ENCODE measurements at places on chromosomes 5 and 9. TPM values are rescaled to one million over a fixed set of nuclear protein-coding genes. Genes with fewer than 3 reads are reported as not detected.

- no peak for DNase-seq
- no peaks in the 10 kb centered on the region for H3K36me3 ChIP-seq
- no peak overlapping the region for H3K4me3 ChIP-seq
These were observed 463.0 kb downstream of the AGTPBP1 start for GRCh38 chr9:85278769-85279168.

DNA sequence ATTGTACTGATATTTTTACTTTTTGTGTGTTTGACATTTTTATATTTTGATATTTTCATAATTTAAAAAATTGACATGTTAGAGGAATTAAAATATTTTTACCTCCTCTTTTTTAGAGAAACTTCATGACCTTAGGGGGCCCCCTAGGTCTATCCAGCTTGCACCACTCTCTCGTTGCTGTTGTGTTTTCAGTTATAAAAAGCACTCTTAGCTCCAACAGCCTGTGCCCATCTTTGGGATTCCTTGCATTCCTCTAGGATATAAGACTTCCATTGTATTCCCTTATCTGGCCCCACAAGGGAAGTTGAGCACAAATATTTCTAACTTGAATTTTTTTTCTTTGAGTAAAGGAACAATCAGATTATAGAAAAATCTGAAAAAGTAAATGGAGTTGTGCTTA is 245.3 kb downstream of the SH3GL2 start:
- H3K4me3 ChIP-seq: no peak overlapping the region
- H3K4me1 ChIP-seq: peaks cover 20% of the 10 kb centered on the region
- H3K27me3 ChIP-seq: no peaks in the 10 kb centered on the region
- no peak for DNase-seq

- peaks cover 40% of the 10 kb centered on the region for H3K4me1 ChIP-seq
- H3K4me3 ChIP-seq: no peak overlapping the region
- H3K27me3 ChIP-seq: peaks cover 8% of the 10 kb centered on the region
These were observed 231.5 kb downstream of the ZNF608 start for GRCh38 chr5:124514956-124515355.

GRCh38 chr5:56601641-56602071 is 213.7 kb upstream of the MAP3K1 start:
- peaks cover 37% of the 10 kb centered on the region for H3K4me1 ChIP-seq
- no peaks in the 10 kb centered on the region for H3K27me3 ChIP-seq
- DNase-seq: no peak
- no peaks in the 10 kb centered on the region for H3K36me3 ChIP-seq
- no peak overlapping the region for H3K4me3 ChIP-seq
- H3K27ac ChIP-seq: no peak overlapping the region

GRCh38 chr5:172802112-172802511 is 31.1 kb upstream of the DUSP1 start:
- H3K27me3 ChIP-seq: no peaks in the 10 kb centered on the region
- no peak overlapping the region for H3K27ac ChIP-seq
- peaks cover 57% of the 10 kb centered on the region for H3K4me1 ChIP-seq
- DNase-seq: no peak
- H3K4me3 ChIP-seq: no peak overlapping the region

GRCh38 chr5:67290655-67291054 is 94.1 kb upstream of the CD180 start:
- no peaks in the 10 kb centered on the region for H3K27me3 ChIP-seq
- peaks cover 51% of the 10 kb centered on the region for H3K4me1 ChIP-seq
- DNase-seq: no peak

DNA sequence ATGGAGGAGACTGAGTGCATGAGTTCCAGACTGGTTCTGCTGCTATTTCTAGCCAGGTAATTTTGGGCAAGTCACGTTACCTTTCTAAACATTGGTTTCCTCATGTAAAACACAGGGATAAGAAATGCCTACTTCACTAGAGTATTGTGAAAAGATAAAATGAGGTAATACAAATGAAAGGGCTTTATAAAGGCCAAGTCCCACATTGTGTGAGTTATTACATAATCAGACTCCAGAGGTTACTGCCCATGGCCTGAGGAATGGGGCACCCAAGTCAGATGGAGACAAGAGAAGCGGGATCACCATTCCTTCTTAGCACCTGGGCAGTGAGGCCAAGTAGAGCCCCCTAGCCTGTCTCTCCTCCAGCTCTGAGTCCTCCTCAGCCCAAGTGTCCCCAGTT is 7.5 kb downstream of the HBEGF start:
- no peak overlapping the region for H3K27ac ChIP-seq
- no peak for DNase-seq
- H3K4me3 ChIP-seq: no peak overlapping the region
- peaks cover 6% of the 10 kb centered on the region for H3K36me3 ChIP-seq
- H3K4me1 ChIP-seq: peaks cover 23% of the 10 kb centered on the region

DNA sequence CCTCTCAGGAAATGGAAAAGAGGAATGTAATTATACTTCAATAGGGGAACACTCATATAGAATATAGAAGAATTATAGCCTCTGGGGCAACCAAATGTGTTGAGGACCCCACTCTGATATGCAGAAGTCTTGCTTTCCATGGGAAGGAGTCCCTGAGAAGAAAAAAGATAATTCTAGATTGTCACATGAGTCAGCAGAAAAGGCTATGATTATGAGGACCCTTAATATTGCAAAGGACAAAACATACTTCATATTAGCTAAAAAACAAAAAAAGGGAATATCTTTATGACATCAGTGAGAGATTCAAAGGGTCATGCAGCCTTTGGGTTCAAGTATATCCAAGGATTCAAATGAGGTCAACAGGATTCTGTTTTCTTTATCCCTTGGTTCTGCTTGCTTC is 119.5 kb downstream of the PIK3R1 start:
- no peak overlapping the region for H3K4me3 ChIP-seq
- no peaks in the 10 kb centered on the region for H3K36me3 ChIP-seq
- H3K27ac ChIP-seq: no peak overlapping the region
- H3K4me1 ChIP-seq: peaks cover 20% of the 10 kb centered on the region

DNA sequence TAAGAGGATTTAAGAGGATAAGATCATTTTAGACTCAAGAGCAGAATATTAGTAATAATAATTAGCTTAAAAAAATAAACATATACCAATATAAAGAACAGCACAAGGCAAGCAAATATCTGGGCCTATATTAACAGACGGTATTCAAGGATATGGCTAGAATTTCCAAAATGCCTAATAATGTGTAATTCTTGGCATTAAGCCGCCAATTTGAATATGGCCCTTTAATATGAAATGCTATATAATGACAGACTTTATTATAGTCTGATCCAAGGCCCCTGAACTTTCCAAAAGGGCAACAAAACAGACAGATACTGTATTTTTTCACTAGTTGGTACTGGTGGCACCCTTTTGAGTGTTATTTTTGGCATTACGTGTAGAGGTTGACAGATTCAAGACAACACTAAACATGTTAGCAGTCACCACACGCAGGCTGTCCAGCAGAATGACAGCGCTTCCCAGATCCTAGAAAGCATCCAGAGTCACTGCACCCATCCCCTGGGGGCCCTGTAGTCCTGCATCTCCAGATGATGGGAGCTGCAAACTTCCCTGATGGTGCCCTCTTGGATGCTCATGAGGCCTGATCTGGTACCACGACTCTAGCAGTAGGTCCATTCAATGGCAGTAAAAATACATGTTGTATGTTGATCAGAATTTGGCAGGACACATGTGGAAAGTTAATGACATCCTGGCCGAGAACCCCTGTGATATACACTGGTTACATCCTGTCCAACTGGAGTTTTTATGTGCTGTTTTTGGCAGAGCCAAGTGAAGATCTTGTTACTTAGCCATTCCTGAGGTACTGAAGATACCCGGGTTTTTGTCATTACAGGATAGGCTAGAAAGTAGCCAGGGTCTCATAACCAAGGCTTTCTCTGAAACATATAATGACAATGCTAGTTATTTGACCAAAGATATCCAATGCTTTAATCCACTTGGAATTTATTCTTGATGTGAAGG is 1.7 kb upstream of the ABL1 start:
- H3K27me3 ChIP-seq: no peaks in the 10 kb centered on the region
- peaks cover 5% of the 10 kb centered on the region for H3K36me3 ChIP-seq
- H3K27ac ChIP-seq: peak overlapping the region; percentile 91
- DNase-seq: no peak

DNA sequence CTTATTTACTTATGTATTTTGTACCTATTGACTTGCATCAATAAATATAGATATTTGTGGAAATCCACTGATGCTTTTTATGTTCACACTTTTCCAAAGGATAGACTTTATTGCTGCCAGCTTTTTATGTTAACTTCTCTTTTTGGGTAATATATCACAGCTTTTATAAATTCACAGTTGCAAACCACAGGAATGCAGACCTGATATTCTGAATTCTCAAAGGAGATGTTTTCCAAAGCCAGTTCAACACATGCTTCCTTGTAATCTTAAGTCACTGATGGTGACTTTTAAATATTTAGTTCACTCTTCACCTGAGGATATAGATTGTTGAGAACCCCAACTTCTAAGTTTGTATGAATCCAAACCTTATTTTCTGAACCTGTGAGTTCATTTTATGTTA is 223.4 kb upstream of the PRR16 start:
- H3K27me3 ChIP-seq: peaks cover 28% of the 10 kb centered on the region
- no peak overlapping the region for H3K4me3 ChIP-seq
- no peak overlapping the region for H3K27ac ChIP-seq

DNA sequence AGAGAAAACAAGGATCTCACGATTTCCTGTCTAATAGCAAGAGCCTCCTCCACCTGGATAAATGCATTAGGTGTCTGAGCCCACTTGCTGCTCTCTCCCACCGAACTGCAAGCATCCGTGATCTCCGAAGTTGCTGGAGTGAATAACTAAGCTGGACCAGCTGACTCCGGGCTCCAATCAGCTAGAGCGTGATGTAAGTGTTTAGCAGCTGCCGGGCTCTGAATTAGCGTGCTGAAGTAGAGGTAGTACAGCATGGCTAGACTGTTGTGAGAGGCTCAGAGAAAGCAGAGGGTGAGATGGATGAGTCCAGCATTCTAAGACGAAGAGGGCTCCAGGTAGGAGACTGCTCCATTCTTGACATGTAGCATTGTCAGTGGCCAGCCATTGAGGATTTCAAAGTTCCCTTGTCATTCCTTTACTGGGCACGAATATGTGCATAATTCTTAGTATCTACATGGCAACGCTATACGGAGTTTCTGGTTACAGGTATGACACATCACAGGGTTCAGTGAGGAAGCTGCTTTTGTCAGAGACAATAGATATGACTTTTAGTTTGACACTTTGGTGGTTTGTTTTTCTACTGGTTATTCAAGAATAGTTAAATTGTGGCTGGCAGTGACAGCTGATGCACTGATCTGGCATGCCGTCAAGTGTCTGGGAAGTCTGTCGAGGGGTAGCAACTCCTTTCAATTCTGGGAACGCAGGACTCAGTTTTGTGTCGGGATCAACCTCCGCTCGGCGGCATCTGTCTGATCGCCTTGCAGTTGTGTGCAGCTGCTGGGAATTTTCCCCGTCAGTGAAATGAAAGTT is 232.6 kb downstream of the MAST4 start:
- peaks cover 26% of the 10 kb centered on the region for H3K4me1 ChIP-seq
- peak overlapping the region; percentile 85 for H3K4me3 ChIP-seq
- no peaks in the 10 kb centered on the region for H3K36me3 ChIP-seq
- peak overlapping the region; percentile 90 for H3K27ac ChIP-seq
- H3K27me3 ChIP-seq: peaks cover 14% of the 10 kb centered on the region

GRCh38 chr9:123432331-123433236 is 76.6 kb downstream of the CRB2 start:
- no peak overlapping the region for H3K4me3 ChIP-seq
- no peaks in the 10 kb centered on the region for H3K4me1 ChIP-seq
- H3K27me3 ChIP-seq: no peaks in the 10 kb centered on the region
- no peak for DNase-seq
- no peak overlapping the region for H3K27ac ChIP-seq

The SPATA9 gene
- 1.7 TPM for total RNA-seq

The INSL6 gene
- not detected for total RNA-seq

The AJM1 gene
- total RNA-seq: 7.5 TPM

The GRM6 gene
- total RNA-seq: not detected

The MSH3 gene
- total RNA-seq: 16.1 TPM

The HEMGN gene
- total RNA-seq: not detected
